ENCODE measurements at places on chromosomes 7 and 10. TPM values are rescaled to one million over a fixed set of nuclear protein-coding genes. Genes with fewer than 3 reads are reported as not detected.

- H3K27ac ChIP-seq = no peak overlapping the region
- H3K4me3 ChIP-seq = no peak overlapping the region
- H3K36me3 ChIP-seq = no peaks in the 10 kb centered on the region
- H3K4me1 ChIP-seq = no peaks in the 10 kb centered on the region
- no peaks in the 10 kb centered on the region for H3K27me3 ChIP-seq
- no peak for DNase-seq
These were observed 94.0 kb downstream of the ADARB2 start for GRCh38 chr10:1643161-1643907.

DNA sequence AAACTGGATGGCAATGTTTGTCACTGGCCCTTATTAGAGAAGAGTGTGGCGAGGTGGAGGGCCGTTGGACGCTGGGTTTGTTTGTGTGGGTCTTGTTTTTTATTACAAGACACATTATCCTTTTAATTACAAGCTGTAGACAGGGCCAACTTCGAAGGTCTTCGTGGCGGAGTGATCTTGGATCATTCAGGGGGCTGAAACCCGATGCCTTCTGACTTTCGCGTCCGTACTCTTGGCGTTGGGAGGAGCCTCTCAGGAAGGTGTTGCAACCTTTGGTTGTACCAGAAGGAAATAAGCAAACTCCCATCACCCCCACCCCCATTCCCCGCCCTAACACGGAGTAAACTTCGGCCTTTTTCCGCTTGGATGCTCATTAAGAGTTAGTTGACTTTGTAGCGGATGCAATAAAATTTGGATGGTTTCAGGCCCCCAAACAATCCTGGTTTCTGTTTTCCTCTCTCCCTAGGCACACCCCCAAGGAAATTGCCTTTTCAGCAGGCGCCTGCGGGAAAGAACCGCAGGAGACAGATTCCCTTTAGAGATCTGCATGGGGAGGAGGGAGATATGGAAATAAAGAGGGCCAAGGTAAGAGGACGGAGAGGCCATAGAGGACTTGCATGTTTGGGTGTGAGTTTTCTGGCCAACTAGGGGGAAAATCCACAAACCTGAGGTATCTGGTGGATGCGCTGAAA lies 294.5 kb upstream of the NFE2L3 start:
- no peak for DNase-seq
- no peaks in the 10 kb centered on the region for H3K36me3 ChIP-seq
- peaks cover 74% of the 10 kb centered on the region for H3K27me3 ChIP-seq

DNA sequence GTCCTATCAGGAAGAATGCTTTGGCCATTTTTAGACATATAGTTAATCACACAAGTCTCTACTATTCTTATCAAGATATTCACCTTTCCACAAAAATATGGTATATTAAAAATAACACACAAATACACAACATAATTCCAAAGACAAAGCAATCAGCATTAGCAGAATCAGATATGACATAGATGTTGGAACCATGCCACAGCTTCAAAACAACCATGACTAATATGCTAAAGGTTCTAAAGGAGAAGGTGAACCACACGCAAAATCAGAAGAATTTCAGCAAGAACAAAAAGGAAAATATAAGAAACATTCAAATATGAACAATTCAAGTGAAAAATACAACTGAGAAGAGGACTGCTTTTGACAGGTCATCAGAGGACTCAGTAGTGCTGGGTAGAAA lies 670.2 kb upstream of the SORCS1 start:
- H3K4me3 ChIP-seq = no peak overlapping the region
- no peak overlapping the region for H3K27ac ChIP-seq
- no peaks in the 10 kb centered on the region for H3K27me3 ChIP-seq

GRCh38 chr7:44386139-44386913 lies 60.9 kb upstream of the CAMK2B start:
- H3K27ac ChIP-seq = no peak overlapping the region
- no peaks in the 10 kb centered on the region for H3K27me3 ChIP-seq
- DNase-seq = peak; percentile 40
- no peaks in the 10 kb centered on the region for H3K4me1 ChIP-seq
- no peak overlapping the region for H3K4me3 ChIP-seq

- DNase-seq = no peak
- H3K4me3 ChIP-seq = no peak overlapping the region
- H3K4me1 ChIP-seq = no peaks in the 10 kb centered on the region
- H3K27ac ChIP-seq = no peak overlapping the region
- no peaks in the 10 kb centered on the region for H3K36me3 ChIP-seq
These were observed 44.0 kb upstream of the HPSE2 start for GRCh38 chr10:99279626-99280111.

GRCh38 chr7:31603046-31603445 lies 84.0 kb upstream of the PPP1R17 start:
- H3K27me3 ChIP-seq = no peaks in the 10 kb centered on the region
- H3K27ac ChIP-seq = no peak overlapping the region
- no peak for DNase-seq
- H3K4me1 ChIP-seq = no peaks in the 10 kb centered on the region
- no peak overlapping the region for H3K4me3 ChIP-seq

GRCh38 chr7:33789871-33790630 lies 115.3 kb upstream of the BMPER start:
- H3K27me3 ChIP-seq = no peaks in the 10 kb centered on the region
- H3K36me3 ChIP-seq = no peaks in the 10 kb centered on the region
- no peak overlapping the region for H3K27ac ChIP-seq
- DNase-seq = no peak
- H3K4me1 ChIP-seq = no peaks in the 10 kb centered on the region

DNA sequence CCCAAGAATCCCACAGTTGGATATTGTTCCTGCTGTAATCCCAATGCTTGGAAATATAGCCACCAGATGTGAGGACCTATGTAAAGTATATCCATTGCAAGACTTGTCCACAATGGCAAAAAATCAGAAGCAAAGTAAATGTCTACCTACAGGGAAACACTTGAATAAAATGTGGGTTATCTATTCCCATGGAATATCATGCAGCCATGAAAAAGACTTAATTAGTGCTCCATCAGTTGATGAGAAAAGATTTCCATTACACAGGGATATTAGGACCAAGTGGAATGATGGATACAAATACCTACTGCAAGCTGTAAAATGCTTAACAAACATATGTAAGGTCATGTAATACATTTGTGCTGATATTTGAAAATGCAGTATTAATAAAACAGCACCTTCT lies 131.2 kb downstream of the BTAF1 start:
- no peaks in the 10 kb centered on the region for H3K27me3 ChIP-seq
- no peak overlapping the region for H3K4me3 ChIP-seq
- no peaks in the 10 kb centered on the region for H3K36me3 ChIP-seq

DNA sequence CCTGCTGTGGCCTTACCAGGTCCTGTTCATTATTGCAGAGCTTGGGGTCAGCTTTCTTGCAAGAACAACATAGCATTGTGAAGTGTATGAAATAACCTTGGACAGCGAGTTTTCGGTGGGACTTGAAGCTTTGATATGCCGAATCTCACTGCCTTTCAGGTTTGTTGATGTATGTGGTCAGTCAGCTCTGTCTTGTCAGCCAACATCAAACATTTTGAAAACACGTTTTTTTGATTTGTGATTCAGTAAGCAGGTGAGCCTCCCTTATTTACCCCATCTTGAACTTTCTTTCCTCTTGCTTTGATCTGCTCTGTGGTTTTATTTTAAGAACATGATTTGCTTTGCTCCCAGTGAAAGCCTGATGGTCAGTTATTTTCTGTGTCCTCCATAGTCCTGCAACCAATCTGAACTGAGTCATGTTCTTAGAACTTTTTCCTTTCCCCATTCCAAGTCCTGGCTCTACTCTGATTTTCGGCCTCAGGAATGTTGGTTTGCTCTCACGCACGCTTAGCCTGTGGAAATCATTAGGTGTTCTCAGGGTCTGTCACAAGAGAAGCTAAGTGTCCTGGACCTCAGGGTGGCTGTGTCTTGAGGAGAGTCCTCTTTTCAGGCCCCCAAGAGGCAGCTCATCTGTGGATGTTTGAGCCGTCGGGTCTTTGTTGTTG lies 8.7 kb downstream of the WBP1L start:
- no peaks in the 10 kb centered on the region for H3K36me3 ChIP-seq
- H3K27ac ChIP-seq = peak overlapping the region; percentile 51
- no peak for DNase-seq

DNA sequence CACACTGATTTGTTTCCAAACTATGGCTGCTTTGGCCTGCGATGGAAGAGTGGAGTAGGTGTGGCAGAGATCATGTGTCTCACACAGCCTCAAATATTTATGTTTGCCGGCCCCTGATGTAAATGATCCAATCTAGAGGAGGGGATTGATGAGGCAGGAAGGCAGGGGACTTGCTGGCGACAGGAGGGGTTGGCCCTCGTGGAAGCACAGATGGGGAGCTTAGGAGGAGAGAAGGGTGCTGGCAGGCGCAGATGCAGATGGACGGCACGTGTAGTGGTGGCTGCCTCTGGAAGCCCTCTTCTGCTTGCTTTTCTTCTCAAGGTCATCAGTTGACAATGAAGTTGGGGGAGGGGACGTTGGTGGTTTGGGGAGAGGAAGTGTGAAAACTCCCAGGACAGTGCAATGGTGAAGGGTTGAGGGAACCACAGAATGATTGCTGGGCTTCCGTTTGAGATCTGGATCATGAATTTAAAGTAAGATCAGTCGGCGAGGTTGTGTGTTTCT lies 15.4 kb downstream of the COL13A1 start:
- no peaks in the 10 kb centered on the region for H3K4me1 ChIP-seq
- H3K36me3 ChIP-seq = no peaks in the 10 kb centered on the region
- DNase-seq = no peak
- H3K27ac ChIP-seq = no peak overlapping the region
- H3K4me3 ChIP-seq = no peak overlapping the region

Gene AP1S1
- 24.0 TPM for total RNA-seq

Gene CYP3A7
- total RNA-seq = 428 TPM

Gene AGR3
- not detected for total RNA-seq

Gene GJD4
- total RNA-seq = not detected

Gene GHITM
- 138 TPM for total RNA-seq

Gene MYO3A
- total RNA-seq = not detected

Gene FAS
- 13.8 TPM for total RNA-seq

Gene GTF2IRD2
- 1.8 TPM for total RNA-seq

Gene CACNA2D1
- total RNA-seq = 2.1 TPM

Gene INSYN2A
- total RNA-seq = not detected
